ENCODE measurements at places on chromosomes 2 and 18.

DNA sequence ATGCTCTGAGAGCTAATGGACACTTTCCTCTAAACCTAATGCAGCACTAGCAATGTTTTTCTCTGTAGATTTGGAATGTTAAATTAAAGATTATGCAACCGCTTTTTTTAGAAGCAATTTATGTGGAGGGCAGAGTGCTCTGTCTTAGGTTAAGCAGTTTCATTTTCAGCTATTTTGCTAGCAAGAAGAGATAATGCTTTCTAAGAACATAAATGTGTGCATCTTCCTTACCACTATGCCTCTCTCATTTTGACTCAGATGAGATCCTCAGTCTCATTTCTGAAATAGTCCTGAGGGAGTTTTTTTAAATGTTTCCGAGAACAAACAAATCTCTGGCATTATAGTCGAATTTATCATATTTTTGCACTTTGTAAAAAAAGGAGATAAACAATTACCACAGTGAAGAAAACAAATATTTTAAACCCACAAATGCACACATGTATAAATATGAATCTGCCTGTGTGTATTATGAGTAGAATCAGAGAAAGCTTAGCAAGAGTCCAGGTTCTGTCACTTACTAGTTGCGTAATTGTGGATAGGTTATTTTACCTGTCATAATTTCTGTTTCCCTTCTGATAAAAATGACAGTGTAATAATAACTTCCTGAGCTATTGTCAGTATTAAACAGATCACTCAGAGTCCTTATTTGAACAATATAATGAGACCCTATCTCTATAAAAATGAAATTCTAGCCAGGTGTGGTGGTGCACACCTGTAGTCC is 207.7 kb upstream of the CRIM1 start:
- DNase-seq = no peak

- no peak for DNase-seq
Measured at GRCh38 chr2:182435754-182436153, 8.9 kb upstream of the PDE1A start.

DNA sequence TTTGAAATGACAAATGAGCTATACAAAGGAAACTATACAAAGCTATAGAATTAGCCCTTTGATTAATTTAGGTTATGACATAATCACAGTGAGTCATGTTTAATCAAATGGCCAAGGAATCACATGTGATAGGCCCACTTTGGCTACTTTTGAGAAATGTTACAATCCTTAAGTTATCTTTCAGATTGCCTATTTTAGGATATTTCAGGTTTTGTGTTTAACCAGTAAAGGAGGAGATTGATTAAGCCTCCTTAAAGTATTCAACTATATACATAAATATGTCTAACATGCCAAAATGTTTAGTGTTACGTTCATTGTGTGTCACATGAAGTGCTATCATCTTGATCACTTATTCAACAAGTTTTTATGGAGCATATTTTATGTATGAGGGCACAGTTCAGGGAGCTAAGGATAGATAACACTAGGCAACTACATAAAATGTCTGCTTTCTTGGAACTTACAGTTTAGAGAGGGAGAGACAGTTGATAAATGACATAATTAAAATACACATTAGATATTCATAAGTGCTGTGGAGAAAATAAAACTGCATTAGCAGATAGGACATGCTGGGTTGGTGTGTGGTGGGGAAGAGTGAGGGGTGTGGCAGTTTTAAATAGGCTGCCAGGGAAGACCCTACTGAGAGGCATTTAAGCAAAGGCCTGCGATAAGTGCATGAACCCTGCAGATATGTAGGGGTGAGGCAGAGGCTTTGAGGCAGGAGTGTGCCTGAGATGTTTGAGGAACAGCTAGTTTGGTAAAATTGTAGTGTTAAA is 77.2 kb downstream of the LTBP1 start:
- no peak for DNase-seq

DNA sequence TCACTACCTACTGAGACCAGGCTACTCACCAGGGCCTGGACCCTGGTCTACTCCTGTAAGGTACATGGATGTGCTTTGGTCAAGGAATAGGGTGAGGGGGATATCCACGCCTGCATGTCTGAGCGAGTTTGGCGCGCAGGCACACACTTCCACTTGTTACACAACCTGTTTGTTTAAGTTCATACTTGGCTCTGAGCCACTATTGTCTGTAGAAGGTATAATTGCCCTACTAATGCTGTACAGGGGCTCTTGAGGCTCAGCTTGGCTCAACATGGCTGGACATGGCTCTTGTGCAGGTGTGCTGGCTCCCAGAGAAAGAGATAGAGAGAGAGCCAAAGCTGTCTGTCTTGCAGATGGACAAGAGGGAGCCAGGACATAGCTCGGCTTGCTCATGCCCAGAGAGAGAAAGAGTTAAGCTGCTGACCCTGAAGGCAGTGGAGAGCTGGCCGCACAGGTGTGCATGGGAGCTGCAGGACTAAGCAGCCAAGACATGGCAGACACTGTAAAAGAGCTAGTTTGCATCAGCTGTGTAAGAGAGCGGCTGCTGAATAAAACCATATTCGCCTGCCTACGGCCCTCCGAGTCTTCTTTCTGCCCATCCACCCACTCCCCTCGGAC is 35.2 kb downstream of the NPPC start:
- no peak for DNase-seq

DNA sequence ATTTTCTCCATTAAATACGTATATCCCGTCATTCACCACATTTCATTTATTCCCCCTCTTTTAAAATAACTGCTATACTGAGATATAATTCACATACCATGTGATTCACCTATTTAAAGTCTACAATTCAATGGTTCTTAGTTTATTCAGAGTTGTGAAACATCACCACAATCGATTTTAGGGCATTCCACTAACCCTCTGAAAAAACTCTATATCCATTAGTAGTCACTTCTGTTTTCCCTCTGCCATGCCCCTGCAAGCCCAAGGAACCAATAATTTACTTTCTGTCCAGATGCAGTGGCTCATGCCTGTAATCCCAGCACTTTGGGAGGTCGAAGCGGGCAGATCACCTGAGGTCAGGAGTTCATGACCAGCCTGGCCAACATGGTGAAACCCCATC is 95.5 kb upstream of the FZD5 start:
- DNase-seq = no peak

All from stimulated activated CD4-positive, alpha-beta T cell treated with anti-CD3 and anti-CD28 coated beads, Interleukin-1b, Interleukin-23, amount 100 ng/mL, for 24 hours (primary cell).